HepG2 (cell line): ENCODE measurements at places on chromosomes 4 and X. TPM values are rescaled to one million over a fixed set of nuclear protein-coding genes. Genes with fewer than 3 reads are reported as not detected.

RBM41 gene
- total RNA-seq, result 15.4 and 21.0 TPM in 2 replicates

DNA sequence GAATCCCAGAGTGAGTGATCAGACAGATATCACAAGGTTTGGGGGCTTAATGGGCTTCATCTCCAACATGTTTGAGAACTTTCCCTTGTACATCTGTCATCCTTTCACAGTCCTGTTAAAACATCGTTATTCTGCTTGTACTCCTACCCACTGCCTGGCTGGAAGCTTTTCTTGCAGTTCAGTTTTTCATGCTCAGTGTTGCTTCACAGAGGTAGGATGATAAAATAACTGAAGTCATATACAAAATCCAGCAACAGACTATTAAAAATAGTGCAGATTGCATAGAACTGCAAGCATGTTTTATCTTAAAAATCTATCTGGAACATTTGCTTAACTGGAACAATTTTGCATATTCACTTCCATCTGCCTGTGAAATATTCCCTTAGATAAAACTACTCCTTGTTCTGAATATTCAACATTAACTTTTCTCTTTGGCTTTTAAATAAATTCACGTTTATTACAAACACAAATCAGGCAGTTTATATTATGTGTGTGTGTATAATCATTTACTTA lies 579.6 kb upstream of the IGFBP7 start:
- no peaks in the 10 kb centered on the region for H3K4me1 ChIP-seq
- no peak overlapping the region for H3K27ac ChIP-seq
- no peak for DNase-seq
- H3K36me3 ChIP-seq, result no peaks in the 10 kb centered on the region
- no peaks in the 10 kb centered on the region for H3K27me3 ChIP-seq
- H3K4me3 ChIP-seq, result no peak overlapping the region

GRCh38 chr4:141331534-141332358 lies 111.1 kb downstream of the ZNF330 start:
- H3K27me3 ChIP-seq, result peaks cover 4% of the 10 kb centered on the region; the same call in 1 of the 3 replicates
- DNase-seq, result no peak
- no peak overlapping the region for H3K4me3 ChIP-seq
- no peak overlapping the region for H3K27ac ChIP-seq
- no peaks in the 10 kb centered on the region for H3K4me1 ChIP-seq

- H3K4me1 ChIP-seq, result no peaks in the 10 kb centered on the region
- no peak overlapping the region for H3K4me3 ChIP-seq
- no peaks in the 10 kb centered on the region for H3K27me3 ChIP-seq
- no peaks in the 10 kb centered on the region for H3K36me3 ChIP-seq
Observed at GRCh38 chr4:181685461-181685860, 557.7 kb upstream of the TENM3 start.

GRCh38 chr4:7367864-7368277 lies 66.9 kb downstream of the PSAPL1 start:
- H3K27ac ChIP-seq, result no peak overlapping the region
- H3K27me3 ChIP-seq, result peaks cover 53% of the 10 kb centered on the region; the same call in 2 of the 3 replicates
- no peaks in the 10 kb centered on the region for H3K36me3 ChIP-seq
- no peak for DNase-seq
- H3K4me1 ChIP-seq, result no peaks in the 10 kb centered on the region

- no peaks in the 10 kb centered on the region for H3K36me3 ChIP-seq
- H3K27me3 ChIP-seq, result no peaks in the 10 kb centered on the region
- H3K4me3 ChIP-seq, result no peak overlapping the region
- peak; percentile 37 for DNase-seq
- no peak overlapping the region for H3K27ac ChIP-seq
- H3K4me1 ChIP-seq, result no peaks in the 10 kb centered on the region
Observed at GRCh38 chrX:76279007-76279406, 106.1 kb downstream of the PBDC1 start.

- H3K27ac ChIP-seq, result no peak overlapping the region
- no peaks in the 10 kb centered on the region for H3K4me1 ChIP-seq
- no peaks in the 10 kb centered on the region for H3K36me3 ChIP-seq
- no peaks in the 10 kb centered on the region for H3K27me3 ChIP-seq
- DNase-seq, result peak; percentile 4
- H3K4me3 ChIP-seq, result no peak overlapping the region
Observed at GRCh38 chr4:57211131-57211530, 100.9 kb upstream of the IGFBP7 start.

- H3K27me3 ChIP-seq, result no peaks in the 10 kb centered on the region
- DNase-seq, result peak; percentile 69
- H3K4me3 ChIP-seq, result peak within 1 kb of the TSS; percentile 62
- H3K4me1 ChIP-seq, result peaks cover 61% of the 10 kb centered on the region
- no peaks in the 10 kb centered on the region for H3K36me3 ChIP-seq
Observed at GRCh38 chr4:83114576-83114975, at the start of gene PLAC8. TSS of gene PLAC8 (minus strand) at chr4:83114729. CDS start at chr4:83107921, 6,808 bp downstream.

NDUFB11 gene
- 94.8 and 100 TPM in 2 replicates for total RNA-seq

RHOXF1 gene
- not detected in 2 replicates for total RNA-seq

DNA sequence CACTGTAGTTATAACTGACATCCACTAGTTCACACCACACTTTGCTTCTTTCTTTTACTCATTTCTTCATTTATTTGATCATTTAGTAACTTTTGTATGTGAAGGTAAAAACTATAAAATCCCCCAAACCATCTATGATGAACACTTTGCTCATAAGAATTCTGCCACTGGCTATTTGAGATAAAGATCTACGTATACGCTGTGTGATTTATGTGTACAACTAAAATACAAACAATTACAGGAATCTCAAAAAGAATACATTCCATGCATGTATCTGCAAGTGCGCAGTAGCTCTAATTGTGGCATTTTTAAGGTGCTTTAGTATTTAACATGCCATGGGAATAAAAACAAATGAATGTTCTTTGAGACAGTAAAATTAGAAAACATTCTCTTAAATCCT lies 156.9 kb upstream of the NAP1L5 start:
- H3K27ac ChIP-seq, result no peak overlapping the region
- H3K36me3 ChIP-seq, result no peaks in the 10 kb centered on the region
- no peaks in the 10 kb centered on the region for H3K27me3 ChIP-seq
- no peak for DNase-seq
- H3K4me1 ChIP-seq, result no peaks in the 10 kb centered on the region
- H3K4me3 ChIP-seq, result no peak overlapping the region

FAM241A gene
- 0.69 and 0.74 TPM in 2 replicates for total RNA-seq

GRCh38 chrX:112695494-112695893 lies 15.8 kb upstream of the LHFPL1 start:
- no peaks in the 10 kb centered on the region for H3K27me3 ChIP-seq
- H3K4me3 ChIP-seq, result no peak overlapping the region
- no peak overlapping the region for H3K27ac ChIP-seq
- no peaks in the 10 kb centered on the region for H3K4me1 ChIP-seq

MAGEA11 gene
- total RNA-seq, result not detected in 2 replicates

DNA sequence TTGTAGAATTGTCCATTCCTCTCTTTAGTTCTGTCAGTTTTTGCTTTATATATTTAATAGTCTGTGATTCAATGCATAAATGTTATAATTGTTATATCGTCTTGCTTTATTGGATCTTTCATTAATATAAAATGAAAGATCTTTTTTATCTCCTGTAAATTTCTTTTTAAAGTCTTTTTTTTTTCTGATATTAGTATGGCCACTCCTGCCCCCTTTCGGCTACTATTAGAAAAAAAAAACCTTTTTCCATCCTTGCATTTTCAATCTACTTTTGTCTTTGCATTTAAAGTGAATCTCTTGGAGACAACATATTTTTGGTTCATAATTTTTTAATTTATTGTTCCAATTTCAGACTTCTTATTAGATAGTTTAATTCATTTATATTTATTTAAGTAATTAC lies 677.4 kb upstream of the NDST4 start:
- H3K27me3 ChIP-seq, result no peaks in the 10 kb centered on the region
- H3K27ac ChIP-seq, result no peak overlapping the region
- no peaks in the 10 kb centered on the region for H3K4me1 ChIP-seq
- H3K36me3 ChIP-seq, result no peaks in the 10 kb centered on the region

VCX2 gene
- not detected in 2 replicates for total RNA-seq

DNA sequence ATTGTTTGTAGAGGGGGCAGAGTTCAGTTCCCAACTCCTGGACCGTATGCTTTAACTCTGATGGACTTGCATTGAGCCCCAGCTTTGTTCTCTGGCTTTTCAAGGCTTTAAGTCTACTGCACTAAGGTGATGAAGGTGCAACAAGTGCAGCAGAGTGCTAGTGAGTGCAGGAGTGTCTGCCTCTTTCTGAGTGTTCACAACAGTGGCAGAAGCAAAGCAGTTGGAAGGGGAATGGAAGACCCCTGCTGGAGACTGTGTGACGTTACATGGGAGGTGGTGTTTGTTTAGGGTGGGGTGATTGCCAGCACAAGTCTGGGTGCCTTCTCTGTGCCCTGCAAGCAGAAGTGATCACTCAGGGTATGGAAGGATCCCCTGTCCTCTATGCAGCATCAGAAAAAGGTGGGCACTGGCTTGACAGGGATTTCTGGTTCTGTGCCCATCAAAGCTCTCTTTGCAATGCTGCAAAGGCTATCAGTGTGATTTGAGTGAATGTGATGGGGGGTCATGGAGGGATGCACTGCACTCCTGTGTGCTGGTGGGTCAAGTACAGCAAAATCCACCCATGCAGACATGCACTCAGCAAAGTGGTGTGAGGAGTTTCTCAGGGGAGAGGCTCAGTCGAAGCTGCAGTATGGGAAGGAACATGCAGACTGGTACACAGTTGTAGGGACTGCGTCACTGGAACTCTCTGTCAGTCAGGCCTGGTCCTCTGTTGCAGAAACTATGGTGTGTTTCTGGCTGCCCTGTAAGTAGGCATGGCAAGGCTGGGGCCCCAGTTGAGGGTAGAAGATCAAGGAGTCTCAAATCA lies 70.9 kb upstream of the UGT2B7 start:
- H3K4me3 ChIP-seq, result no peak overlapping the region
- H3K36me3 ChIP-seq, result no peaks in the 10 kb centered on the region
- peak; percentile 68 for DNase-seq

- H3K4me3 ChIP-seq, result no peak overlapping the region
- no peaks in the 10 kb centered on the region for H3K27me3 ChIP-seq
- no peak overlapping the region for H3K27ac ChIP-seq
Observed at GRCh38 chr4:13355111-13355880, 128.8 kb downstream of the RAB28 start.

SLC10A6 gene
- total RNA-seq, result not detected in 2 replicates

DNA sequence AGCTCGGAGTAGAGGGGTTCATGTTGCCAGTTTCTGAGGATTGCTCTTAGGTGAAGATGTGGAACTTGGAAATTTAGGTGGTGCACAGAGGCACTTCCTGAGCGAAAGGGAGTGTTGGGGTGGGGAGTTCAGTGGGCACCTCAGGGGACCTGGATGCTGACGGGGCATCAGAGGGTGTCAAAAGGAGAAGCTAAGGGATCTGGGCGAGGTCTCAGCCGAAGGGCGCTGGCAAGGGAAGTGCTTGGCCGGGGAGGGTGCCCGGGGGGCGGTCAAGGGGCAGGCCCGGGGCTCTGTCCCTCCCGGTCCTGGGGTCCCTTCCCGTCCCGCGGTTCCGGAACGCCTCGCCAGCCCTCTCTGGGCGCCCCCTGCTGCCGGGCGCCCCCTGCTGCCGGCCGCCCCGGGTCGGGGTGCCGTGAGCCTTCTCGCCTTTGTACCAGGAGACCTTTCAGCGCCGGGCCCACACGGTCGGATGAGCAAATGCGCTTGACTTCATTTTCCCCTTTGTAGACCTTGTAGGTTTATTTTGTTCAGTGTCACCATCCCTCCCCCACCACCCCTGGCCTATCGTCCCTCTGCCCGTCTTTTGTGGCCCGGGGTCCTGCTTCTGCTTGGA lies 3.0 kb upstream of the PHOX2B start:
- no peak overlapping the region for H3K4me3 ChIP-seq
- peaks cover 1% of the 10 kb centered on the region; the same call in 1 of the 2 replicates for H3K27me3 ChIP-seq
- DNase-seq, result no peak

DNA sequence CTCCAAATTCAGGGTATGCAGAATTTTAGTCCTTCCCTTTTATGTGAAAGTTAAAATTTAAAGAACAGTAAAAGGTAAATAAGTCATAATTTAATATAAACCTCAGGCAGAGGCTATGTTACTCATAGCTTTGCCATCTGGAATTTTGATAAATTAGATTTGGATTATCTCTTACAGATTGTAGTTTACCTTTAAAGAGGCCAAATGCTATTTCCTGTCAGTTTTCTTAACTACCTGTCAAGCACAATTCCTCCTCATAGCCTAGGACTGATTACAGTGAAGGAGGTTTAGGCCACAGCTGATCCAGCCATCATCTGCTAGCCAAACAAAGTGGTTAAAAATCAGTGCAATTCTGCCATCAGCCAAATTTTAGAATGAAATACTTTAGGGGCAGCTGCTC lies 128.1 kb downstream of the MFAP3L start:
- H3K4me1 ChIP-seq, result no peaks in the 10 kb centered on the region
- DNase-seq, result no peak
- no peaks in the 10 kb centered on the region for H3K36me3 ChIP-seq
- H3K27me3 ChIP-seq, result no peaks in the 10 kb centered on the region
- no peak overlapping the region for H3K27ac ChIP-seq
- no peak overlapping the region for H3K4me3 ChIP-seq

DNA sequence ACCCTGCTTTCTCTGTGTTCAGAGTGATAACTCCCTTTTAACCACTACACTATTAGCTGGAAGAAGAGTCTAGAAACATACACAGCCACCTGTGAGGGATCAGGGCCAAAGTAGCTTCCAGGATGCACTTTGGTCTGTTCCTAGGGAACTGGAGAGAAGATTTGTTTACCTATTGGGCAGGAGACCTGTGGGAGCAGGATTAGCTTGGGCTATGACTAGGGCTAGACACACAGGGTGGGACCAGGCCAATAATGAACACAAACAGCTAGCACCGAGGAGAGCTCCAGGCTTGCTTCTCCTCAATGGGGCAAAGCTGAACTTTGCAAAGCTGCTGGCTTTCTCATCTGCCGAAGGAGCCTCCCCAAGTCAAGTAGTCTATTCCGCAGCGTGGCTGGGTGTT lies 24.4 kb upstream of the MAP7D3 start:
- no peaks in the 10 kb centered on the region for H3K4me1 ChIP-seq
- H3K27me3 ChIP-seq, result no peaks in the 10 kb centered on the region

DNA sequence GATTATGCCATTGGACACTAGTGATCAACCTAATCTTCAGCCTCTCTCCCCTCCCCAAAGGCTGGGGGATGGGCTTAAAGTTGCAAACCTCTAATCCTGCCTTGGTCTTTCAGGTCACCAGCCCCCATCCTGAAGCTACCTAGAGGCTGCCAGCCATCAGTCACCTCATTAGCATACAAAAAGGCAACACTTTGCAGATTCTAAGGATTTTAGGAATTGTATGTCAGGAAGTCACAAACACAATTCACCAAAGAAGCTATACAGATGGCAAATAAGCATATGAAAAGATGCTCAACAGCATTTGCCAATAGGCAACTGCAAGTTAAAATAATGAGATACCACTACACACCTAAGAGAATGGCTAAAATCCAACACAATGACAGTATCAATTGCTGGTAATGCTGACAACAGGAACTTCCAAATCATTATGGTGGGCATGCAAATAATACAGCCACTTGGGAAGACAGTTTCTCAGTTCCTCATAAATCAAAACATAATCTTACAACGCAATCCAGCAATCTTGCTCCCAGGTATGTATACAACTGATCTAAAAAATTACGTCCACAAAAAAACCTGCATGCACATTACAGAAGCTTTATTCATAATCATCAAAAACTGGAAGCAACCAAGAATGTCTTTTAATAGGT lies 9.0 kb upstream of the PIM2 start:
- no peak overlapping the region for H3K4me3 ChIP-seq
- DNase-seq, result no peak
- H3K36me3 ChIP-seq, result peaks cover 23% of the 10 kb centered on the region; the same call in 2 of the 3 replicates
- no peaks in the 10 kb centered on the region for H3K4me1 ChIP-seq
